ENCODE measurements at places on chromosomes 13 and 19. TPM values are rescaled to one million over a fixed set of nuclear protein-coding genes. Genes with fewer than 3 reads are reported as not detected.
A peak's percentile ranks its signal among the peaks of the same experiment; 100 is the strongest.

The EPSTI1 gene
- 7.1 TPM for total RNA-seq

The MIA gene
- 1.4 TPM for total RNA-seq

DNA sequence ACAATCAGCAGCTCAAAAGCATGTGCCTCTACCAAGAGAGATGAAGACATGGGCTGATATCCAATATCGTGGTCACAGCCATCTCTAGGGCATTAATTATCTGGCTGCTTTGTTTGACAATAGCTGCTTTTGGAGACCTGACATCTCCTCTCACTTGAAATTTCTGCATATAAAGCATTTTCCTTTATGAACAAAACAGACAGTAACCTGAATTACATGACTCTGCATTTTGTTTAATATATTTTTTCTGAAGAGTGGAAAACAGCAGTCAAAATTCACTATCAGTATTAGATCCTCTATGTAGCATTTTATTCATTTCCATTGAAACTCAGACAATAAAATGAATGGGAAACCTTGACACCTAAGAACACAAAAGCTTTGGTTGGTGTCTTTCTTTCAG is 42.4 kb upstream of the ESD start:
- no peak for ATAC-seq

The TTC9B gene
- not detected for total RNA-seq

DNA sequence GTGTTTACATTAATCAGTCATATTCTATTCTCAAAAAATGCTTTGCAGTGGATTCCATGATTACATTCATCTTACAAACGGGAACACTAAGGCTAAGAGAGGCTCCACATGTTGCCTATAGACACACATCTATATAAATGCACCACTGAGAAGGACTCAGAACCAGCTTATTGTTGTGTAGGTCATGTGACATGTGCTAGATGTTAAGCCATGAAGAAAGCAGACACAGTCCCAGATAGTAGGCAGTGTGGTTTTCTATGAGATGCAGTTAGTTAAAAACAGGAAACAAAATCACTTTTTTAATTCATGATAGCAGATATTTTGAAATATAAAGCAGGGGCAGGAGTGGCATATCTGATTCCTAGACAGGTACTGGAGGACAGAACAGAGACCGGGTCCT is 10.7 kb downstream of the SIGLEC6 start:
- no peak for ATAC-seq

GRCh38 chr19:2266183-2266993 is 10.2 kb upstream of the JSRP1 start:
- no peak for ATAC-seq

GRCh38 chr13:73394066-73394465 is 335.3 kb downstream of the KLF5 start:
- ATAC-seq, result no peak

The DACT3 gene
- total RNA-seq, result 42.9 TPM

DNA sequence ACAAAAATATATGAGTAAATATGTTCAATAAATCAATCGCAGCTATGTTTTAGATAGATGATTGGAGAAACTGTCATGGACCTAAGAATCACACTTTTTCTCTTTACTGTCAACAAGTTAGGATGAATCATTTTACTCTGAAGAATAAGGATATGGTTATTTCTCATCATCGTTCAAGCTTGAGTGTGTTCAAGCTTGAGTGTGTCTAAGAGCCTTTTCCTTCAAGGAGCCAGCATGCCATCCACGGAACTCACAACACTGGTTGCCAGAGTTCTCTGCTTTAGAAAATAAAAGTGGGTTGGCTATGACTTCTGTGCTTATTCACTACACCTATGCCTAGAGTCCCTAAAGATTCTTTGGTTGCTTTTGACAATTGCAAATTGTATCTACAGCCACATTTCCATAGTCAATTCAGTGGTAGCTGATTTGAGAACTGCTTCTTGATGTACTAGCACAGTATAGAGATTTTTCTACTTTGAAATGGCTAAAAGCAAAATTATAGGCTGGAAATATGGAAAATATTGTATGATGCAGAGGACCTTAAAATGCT is 58.1 kb upstream of the SCEL start:
- no peak for ATAC-seq

The SYT3 gene
- not detected for total RNA-seq

The UPK1A gene
- not detected for total RNA-seq

DNA sequence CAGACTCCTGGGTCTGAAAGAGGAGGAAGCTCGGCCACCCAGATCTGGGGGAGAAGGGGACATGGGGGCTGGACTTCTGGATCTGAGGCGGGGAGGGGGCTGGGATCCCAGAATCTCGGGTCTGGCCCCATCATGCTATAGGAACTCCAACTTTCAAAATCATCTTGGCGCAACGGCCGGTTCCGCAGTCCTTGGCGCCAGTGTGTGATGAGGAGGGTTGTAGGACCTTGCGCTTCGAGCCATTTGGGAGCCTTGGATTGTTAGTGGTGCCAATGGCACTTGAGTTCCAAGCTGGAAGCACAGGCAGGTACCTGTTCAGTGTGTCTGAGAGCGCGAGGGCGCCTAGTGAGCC is 324 bp downstream of the RUVBL2 start:
- ATAC-seq, result no peak

The KLK3 gene
- not detected for total RNA-seq

DNA sequence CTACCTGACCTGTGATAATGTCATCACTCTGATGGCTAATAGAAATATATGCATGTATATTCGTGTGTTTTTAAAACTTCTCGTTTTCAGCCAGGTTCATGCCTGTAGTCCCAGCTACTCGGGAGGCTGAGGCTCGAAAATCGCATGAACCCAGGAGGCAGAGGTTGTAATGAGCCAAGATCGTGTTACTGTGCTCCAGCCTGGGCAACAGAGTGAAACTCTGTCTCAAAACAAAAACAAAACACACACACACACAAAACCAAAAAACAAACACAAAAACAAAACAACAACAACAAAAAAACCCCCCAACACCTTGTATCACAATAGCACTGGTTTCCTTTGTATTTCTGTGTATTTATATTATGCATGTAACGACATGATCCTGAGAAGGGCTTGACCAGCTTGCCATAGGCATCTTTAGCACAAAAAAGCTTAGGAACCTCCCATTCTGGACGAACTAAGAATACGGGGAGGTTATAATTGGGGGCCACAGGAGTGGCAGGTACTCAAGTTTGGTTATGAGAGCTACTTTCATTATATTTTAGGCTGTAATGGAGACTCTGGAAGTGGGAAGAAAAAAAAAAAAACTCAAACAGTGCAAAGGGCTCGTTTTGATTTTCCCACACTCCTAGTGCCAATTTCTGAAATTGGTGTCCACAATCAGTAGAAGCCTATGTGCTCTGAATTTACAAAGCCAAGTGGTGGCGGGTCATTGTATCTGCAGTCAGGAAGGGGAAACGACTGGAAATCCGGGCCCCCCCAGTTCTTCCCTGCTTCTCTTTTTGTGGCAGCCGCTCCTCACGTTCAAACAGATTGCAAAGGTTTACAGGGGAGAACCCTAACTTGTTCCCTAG is 1.2 kb upstream of the ACP7 start:
- ATAC-seq, result no peak

- ATAC-seq, result no peak
Measured at GRCh38 chr13:108402850-108403249, 133.3 kb downstream of the TNFSF13B start.

- ATAC-seq, result no peak
Measured at GRCh38 chr19:51971624-51972023, 15.0 kb downstream of the ZNF350 start.

The IRGC gene
- total RNA-seq, result not detected

DNA sequence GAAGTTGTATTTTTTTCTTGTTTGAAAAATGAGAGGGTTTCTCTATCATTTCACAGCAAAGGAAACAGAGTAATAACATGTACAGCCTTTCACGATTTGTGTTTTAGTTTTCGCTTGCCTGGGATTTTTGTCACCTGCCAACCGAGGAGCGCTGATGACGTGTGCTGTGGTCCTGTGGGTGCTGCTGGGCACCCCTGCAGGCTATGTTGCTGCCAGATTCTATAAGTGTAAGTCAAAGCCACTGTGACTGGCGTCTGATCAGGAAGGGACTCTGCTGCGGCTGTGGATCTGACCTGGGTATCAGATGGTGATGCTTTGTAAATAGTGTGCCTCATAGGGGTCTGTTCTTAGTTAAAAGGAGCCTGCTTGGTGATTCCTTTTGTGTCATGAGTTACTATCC is 45.6 kb downstream of the TM9SF2 start:
- ATAC-seq, result no peak

The ZNF578 gene
- total RNA-seq, result 1.9 TPM

GRCh38 chr19:2415281-2415972 is 12.0 kb downstream of the TIMM13 start:
- peak; percentile 22 for ATAC-seq

- ATAC-seq, result no peak
Measured at GRCh38 chr13:26529441-26529840, 28.0 kb upstream of the WASF3 start.

DNA sequence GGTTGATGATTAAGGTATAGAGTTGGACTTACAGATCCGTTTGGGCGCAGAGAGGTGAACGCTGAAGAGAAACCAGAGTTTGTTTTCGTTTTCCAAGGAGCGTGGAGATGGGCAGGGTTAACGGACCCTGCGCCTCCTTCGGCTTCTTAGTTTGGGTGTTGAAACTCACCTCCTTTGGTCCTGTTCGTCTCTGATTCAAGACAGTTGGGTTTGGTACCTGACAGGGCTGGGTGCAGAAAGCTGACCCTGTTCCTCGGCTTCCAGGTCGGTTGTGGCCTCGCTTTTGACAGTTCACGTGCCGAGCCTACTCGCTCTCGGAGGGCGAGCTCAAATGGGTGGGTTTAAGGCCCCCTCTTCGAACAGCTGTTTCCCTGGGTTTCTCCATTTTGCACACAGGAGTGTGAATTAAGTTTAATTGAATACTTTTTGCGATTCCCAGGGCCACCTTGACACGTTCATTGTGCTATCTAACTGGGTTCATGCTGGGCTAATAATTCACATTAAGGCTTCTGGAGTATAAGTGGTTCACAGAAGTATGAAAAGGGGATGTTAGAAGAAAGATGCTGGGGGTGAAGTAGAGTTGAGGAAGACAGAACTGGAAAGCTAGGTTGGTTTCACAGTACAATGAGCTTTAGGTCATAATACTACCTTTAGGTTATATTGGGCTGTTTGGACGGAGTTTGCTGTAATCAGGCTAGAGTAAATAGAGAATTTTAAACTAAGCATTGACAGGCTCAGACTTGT is 638 bp downstream of the USPL1 start:
- no peak for ATAC-seq

The ONECUT3 gene
- not detected for total RNA-seq

- ATAC-seq, result no peak
Measured at GRCh38 chr19:8094336-8094735, 41.8 kb downstream of the CCL25 start.

GRCh38 chr19:5690955-5691821 is 1.1 kb downstream of the RPL36 start:
- no peak for ATAC-seq

DNA sequence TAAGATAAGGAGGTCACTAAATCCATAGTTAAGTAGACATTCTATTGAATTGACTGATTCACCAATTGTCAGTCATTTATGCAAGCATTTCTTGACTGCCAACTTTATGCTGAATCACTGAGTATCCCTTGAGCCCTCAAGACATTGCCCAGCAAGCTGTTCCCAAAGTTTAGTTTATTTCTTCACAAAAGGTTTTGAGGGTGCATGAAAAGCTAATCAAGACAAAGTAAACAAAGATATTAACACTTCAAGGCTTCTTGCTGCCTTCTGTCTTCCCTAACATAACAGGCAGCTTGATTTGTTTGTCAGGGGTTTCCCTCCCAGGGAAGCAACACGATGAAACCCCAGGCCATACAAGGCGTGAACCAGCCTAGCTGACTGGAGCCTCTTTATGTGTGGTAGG is 374.4 kb downstream of the SPRY2 start:
- no peak for ATAC-seq

- ATAC-seq, result no peak
Measured at GRCh38 chr13:109737046-109737573, 49.3 kb downstream of the IRS2 start.

The NEK3 gene
- 7.0 TPM for total RNA-seq

The ZNF57 gene
- 1.3 TPM for total RNA-seq

The LINGO3 gene
- not detected for total RNA-seq

The NLRP4 gene
- not detected for total RNA-seq
